Aorta (tissue), 5 donors: ENCODE measurements at places on chromosomes 12 and 14. TPM values are rescaled to one million over a fixed set of nuclear protein-coding genes. Genes with fewer than 3 reads are reported as not detected.
A peak's percentile ranks its signal among the peaks of the same experiment; 100 is the strongest.

- no peaks in the 10 kb centered on the region for H3K27me3 ChIP-seq
- H3K4me1 ChIP-seq: no peaks in the 10 kb centered on the region
- peak within 1 kb of the TSS; percentile 98 for H3K27ac ChIP-seq
- peak within 1 kb of the TSS; percentile 61 for H3K4me3 ChIP-seq
- H3K36me3 ChIP-seq: no peaks in the 10 kb centered on the region
- DNase-seq: peak; percentile 90
These were observed at the start of gene STAT6 for GRCh38 chr12:57111031-57111734. Gene STAT6 (minus strand): TSS chr12:57111362. CDS start chr12:57108278, 3,084 bp downstream.

DNA sequence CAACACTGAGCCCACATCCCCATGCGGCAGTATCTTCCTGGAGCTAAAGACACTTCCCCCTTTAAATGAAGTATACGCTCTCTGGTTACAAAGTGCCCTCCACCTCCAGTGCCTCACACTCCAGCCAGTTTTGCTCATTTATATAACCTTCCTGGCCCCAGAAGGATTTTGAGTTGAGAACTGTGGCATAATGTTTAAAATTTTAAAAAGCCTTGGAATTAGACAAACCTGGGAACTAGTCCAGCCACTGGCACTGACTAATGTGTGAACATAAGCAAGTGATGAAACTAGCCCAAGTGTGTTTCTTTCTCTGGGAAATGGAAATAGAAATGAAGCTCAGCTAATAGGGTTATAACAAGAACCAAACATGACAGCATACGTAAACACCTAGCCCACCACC, 723.7 kb upstream of the USP15 start:
- DNase-seq: no peak
- H3K4me3 ChIP-seq: no peak overlapping the region
- H3K27ac ChIP-seq: no peak overlapping the region
- no peaks in the 10 kb centered on the region for H3K27me3 ChIP-seq
- H3K36me3 ChIP-seq: no peaks in the 10 kb centered on the region

- H3K4me1 ChIP-seq: no peaks in the 10 kb centered on the region
- H3K27me3 ChIP-seq: no peaks in the 10 kb centered on the region
- H3K27ac ChIP-seq: no peak overlapping the region
- H3K4me3 ChIP-seq: no peak overlapping the region
These were observed 228.9 kb upstream of the EGLN3 start for GRCh38 chr14:34179727-34180126.

DNA sequence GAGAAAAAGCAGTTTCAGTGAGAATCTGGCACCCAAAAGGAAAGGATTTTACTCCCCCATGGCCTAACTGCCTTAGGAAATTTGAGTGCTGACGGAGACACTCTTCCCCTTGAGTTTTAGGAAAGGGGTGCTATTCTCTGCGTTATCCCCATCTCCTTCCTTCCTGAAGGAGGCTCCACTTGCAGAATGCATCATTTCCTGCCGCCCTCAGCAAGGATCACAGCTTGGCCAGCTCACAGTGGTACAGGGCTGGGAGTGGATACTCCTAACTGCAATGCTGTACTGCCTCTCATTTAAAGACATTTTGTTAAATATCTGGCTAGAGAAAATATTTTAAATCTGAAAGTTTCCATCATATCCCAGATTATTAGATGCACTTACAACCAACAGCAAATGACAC, 33.0 kb downstream of the RDH12 start:
- H3K36me3 ChIP-seq: no peaks in the 10 kb centered on the region
- H3K27ac ChIP-seq: no peak overlapping the region
- no peaks in the 10 kb centered on the region for H3K4me1 ChIP-seq
- DNase-seq: no peak
- no peak overlapping the region for H3K4me3 ChIP-seq

GRCh38 chr12:93366422-93366821, 11.3 kb upstream of the NUDT4 start:
- no peak overlapping the region for H3K27ac ChIP-seq
- H3K27me3 ChIP-seq: no peaks in the 10 kb centered on the region
- H3K4me3 ChIP-seq: no peak overlapping the region
- H3K4me1 ChIP-seq: no peaks in the 10 kb centered on the region
- no peak for DNase-seq

GRCh38 chr12:54349036-54349435, 15.2 kb downstream of the GPR84 start:
- no peaks in the 10 kb centered on the region for H3K27me3 ChIP-seq
- no peak overlapping the region for H3K4me3 ChIP-seq
- no peak for DNase-seq
- no peaks in the 10 kb centered on the region for H3K4me1 ChIP-seq
- H3K36me3 ChIP-seq: peaks cover 10% of the 10 kb centered on the region

DNA sequence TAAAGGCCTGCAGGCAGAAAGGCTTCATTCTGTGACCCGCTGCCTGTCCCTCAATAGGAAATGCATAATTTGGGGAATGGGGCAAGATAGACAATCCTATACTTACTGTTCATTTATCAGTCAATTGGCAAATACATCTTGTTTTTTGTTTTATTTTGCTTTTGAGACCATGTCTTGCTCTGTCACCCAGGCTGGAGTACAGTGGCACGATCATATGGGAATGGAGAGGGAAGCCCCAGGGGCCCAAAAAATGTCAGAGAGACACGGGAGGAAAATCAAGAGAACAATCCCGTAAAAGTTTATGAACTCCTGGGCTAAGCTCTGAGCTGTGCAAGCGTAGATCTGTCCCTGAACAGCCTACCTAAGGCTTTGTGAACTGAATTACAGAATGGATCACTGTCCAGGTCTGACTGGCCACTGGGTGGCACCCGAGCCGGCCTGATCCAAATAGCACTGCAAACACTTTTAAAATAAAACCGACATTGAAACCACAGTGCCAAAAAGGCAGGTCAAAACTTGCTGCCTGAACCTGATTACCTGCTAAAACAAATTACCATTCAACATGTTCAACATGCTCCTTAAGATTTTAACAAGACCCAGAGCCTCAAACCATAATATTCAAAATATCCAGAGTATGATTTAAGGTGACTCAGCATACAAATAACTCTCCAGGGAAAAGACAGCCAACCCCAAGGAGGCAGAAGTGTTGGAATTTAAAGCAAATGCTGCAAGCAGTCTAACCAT, 11.8 kb downstream of the COPS7A start:
- peaks cover 2% of the 10 kb centered on the region for H3K36me3 ChIP-seq
- no peak for DNase-seq
- H3K4me1 ChIP-seq: no peaks in the 10 kb centered on the region

- H3K27me3 ChIP-seq: no peaks in the 10 kb centered on the region
- H3K27ac ChIP-seq: no peak overlapping the region
- no peaks in the 10 kb centered on the region for H3K4me1 ChIP-seq
These were observed 44.4 kb upstream of the CPM start for GRCh38 chr12:68977335-68977734.

- H3K4me3 ChIP-seq: peak overlapping the region; percentile 1
- no peaks in the 10 kb centered on the region for H3K27me3 ChIP-seq
- no peak for DNase-seq
- H3K4me1 ChIP-seq: no peaks in the 10 kb centered on the region
- H3K27ac ChIP-seq: no peak overlapping the region
These were observed 240.0 kb upstream of the CPNE8 start for GRCh38 chr12:39145175-39145999.

- no peaks in the 10 kb centered on the region for H3K36me3 ChIP-seq
- H3K27ac ChIP-seq: no peak overlapping the region
- no peak overlapping the region for H3K4me3 ChIP-seq
- H3K4me1 ChIP-seq: no peaks in the 10 kb centered on the region
These were observed 5.5 kb downstream of the TMEM52B start for GRCh38 chr12:10184261-10184843.

RIPK3 gene
- total RNA-seq: 15.8 TPM

CISTR gene
- not detected for total RNA-seq

MYO1A gene
- total RNA-seq: 1.4 TPM

FAM90A1 gene
- total RNA-seq: 0.32 TPM

RCOR1 gene
- 24.1 TPM for total RNA-seq

DNAJC22 gene
- not detected for total RNA-seq

CCDC177 gene
- total RNA-seq: not detected
